ENCODE measurements at places on chromosomes 6 and 20.

- DNase-seq, result peak; percentile 67
These were observed 1.5 kb upstream of the EFHC1 start for GRCh38 chr6:52418606-52419005.

GRCh38 chr20:62305149-62305764 is 2.5 kb downstream of the ADRM1 start:
- DNase-seq, result no peak

GRCh38 chr6:33957892-33958525 is 154.2 kb upstream of the MLN start:
- peak; percentile 96 for DNase-seq

- no peak for DNase-seq
These were observed 170.3 kb upstream of the SOX4 start for GRCh38 chr6:21423106-21423854.

- no peak for DNase-seq
These were observed 46.2 kb downstream of the EDN1 start for GRCh38 chr6:12336121-12336971.

GRCh38 chr6:16236631-16237199 is 1.7 kb upstream of the GMPR start:
- DNase-seq, result peak; percentile 51

DNA sequence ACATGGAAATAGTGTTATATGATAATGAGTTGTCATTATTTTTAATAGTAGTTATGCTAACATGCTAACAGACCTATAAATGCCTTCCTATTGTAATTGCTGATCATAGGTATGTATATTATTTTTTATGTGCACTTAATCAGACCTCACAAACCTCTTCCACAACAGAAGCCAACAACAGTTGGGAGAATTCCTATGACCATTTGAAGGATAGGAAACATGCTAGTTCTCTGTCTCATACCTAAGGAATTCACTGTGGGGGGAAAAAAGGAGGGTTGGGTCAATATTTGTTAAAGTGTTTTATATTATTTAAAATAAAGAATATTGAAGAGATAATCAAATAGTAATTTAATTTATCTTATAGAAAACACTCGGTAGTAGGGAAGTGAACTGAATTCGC is 990.9 kb downstream of the EPHA7 start:
- no peak for DNase-seq

DNA sequence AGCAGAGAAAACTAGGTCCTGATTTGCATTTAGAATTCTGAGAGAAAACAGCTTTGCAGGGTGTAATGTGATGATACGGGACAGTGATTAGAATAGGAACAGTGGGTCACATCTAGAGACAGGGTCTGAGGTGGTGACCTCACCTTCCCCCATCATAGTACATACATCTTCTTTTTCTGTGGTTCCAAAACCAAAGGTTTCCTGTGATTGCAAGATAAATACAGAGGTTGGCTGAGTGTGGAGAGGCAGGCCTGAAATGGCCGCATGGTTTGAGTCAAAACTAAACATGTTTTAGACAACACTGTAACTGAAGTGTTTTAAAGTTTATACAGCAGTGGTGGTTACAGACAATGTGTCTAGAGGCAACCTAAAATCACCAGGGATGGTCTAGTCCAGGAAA is 10.4 kb upstream of the NT5DC1 start:
- DNase-seq, result no peak

DNA sequence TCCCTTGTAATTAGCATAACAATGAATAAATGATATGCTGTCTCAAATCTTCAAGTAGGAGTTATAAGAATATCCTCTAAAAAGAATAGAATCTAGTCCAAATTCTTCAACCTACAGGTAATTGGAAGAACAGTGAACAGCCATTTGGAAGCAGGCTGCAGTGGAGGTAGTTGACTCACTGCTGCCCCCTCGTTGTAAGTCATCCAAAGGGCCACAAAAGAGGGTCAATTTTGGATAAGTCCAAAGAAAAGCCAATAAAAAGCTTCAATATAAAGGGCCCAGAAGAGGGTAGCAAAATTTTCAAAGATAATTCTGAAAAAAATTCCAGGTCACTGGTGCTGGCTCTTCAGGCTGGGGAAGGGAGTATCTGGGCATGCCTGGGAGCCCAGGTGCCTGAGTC is 60.8 kb upstream of the SSTR4 start:
- DNase-seq, result peak; percentile 49

DNA sequence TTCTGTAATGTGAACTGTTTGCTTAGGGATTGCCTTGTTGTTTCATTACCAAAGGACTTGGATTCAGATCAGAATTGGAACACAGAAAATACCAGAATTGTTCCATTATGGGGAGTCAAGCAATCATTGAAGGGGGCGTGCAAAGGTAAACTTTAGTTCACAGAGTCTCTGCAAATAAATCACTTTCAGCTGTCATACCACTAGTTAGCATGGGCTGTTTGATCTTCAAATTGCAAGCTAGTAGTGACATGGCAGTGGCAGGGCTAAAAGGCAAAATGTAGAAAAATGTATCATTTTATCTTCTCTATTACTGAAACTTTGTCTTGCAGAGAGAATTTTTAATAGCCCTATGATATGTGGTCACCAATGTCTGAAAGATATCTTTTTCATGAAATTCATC is 483.2 kb upstream of the NRSN1 start:
- DNase-seq, result peak; percentile 96

- peak; percentile 88 for DNase-seq
These were observed 16.7 kb downstream of the HMGN4 start for GRCh38 chr6:26554697-26555504.

GRCh38 chr20:52340036-52340634 is 148.6 kb upstream of the ZFP64 start:
- peak; percentile 90 for DNase-seq

GRCh38 chr6:152160346-152160745 is 352.9 kb downstream of the ESR1 start:
- no peak for DNase-seq

- DNase-seq, result peak; percentile 52
These were observed 9.1 kb downstream of the MAPK13 start for GRCh38 chr6:36139431-36139830.

Data from NCI-H69 (cell line).